ENCODE measurements at places on chromosomes 5 and 9.

DNA sequence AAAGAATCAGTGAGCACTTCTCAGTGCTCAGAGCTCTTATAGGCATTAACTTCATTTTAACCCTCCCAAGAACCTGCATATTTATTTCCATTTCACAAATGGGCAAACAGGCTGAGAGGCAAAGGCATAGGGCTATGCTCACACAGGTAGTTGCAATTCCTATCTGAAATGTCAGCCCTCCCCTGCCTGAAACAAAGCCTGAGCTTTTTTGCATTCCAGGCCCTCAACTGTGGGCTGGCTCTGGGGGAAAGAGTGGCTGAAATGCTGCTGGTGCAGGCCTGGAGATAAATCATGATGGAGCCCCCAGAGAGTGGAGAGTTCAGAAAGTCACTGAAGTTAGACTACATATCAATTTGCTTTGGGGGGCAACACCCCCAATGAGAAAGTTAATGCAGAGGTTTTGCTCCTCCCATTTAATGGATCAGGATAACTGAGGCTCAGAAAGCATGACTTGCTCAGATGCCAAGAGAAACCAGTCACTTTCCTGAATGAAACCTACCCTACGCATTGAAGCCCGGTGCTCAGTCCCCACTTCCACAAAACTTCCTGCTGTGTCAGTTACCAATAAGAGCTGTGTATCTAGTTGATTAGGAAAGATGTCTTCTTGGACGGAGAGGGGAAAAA, 5.6 kb downstream of the DRD1 start:
- no peak for DNase-seq

DNA sequence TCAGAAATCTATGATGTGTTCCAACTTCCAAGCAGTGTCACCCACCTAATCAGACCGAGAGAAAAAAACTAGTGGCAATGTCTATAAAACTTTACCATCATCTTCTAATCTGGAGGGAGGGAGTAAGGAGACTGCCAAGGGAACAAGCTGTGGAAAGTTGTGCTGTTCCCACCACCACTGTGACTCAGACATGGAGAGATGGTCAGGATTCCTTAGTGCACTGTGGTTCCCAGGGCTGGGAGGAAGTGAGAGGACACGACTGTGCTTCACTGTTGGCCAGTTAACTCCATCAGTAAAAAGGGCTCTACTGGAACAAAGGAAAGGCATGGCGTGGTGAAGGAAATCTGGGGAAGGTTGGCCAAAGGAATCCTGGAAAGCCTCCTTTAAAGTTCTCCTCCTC, 18.8 kb downstream of the TICAM2 start:
- DNase-seq: no peak

GRCh38 chr9:131587906-131588305, 42.6 kb downstream of the PRRT1B start:
- no peak for DNase-seq

DNA sequence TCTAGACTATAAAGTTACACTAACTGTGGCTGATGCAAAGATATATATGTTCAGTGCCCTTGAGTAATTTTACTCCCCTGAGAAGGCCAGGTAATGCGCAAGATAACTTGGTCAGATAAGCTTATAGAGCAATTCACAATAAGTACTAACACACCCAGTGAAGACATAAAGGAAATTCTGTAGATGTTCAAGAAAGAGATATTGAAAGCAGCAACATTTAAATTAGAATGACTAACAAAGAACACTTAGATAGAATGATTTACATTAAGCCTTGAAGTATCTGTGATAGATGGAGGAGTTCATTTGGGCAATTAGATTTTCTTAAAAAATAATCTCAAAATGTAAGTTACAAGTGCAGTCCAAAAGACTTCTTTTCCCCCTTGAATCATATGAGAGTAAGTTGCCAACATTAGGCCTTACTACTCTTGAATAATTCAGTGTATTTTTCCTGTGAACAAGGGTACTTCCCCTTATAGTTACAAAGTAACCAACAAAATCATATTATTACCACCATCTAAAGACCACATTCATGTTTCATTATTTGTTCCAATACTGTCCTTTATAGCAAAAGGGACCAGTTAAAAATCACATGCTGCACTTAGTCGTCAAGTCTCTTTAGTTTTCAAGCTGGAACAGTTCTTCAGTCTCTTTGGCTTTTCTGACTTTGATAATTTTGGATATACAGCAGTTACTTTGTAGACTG, 44.4 kb upstream of the ELOVL7 start:
- no peak for DNase-seq

GRCh38 chr9:36029765-36030528, 6.8 kb upstream of the RECK start:
- DNase-seq: no peak

DNA sequence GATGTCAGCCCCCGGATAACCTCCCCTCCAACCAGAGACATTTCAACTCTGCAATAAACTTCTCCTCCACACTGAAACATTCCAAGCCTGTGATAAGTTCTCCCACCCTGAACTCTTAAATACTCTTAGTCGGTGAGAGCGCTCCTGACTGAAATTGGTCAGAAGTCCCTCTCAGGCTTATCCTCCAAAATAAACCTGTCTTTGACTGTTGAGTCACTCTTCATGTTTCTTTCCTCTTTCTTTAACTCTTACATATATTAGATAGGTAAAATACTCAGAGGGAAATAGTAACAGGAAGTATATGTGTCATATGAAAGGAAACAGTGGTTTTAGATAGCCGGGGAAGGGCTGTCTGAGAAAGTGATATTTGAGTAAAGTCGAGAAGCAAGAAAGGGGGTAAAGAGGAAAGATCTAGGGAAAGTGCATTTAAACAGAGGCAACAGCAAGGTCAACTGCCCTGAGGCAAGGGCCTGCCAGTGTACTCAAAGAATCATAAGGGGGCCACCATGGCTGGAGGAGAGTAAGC, 11.0 kb upstream of the FAM81B start:
- DNase-seq: no peak

DNA sequence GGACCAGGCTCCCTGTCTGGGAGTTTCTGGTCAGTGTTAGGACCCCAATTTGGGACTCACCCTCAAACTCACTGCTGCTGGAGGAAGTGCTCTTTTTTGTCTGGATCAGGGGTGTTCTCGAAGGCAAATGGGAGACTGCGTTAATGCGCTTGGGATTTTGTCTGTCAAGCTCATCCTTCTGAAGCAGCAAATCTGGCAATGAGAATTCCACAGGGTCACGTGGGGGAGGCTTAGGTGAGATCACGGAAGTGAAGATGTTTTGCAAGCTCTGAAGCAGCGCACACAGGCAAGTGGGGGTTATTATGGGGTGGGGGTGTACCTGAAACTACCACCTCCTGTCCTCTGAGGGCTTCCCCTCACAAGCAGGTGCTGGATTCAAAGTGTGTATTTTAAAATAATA, 10.5 kb upstream of the TEX53 start:
- DNase-seq: no peak

DNA sequence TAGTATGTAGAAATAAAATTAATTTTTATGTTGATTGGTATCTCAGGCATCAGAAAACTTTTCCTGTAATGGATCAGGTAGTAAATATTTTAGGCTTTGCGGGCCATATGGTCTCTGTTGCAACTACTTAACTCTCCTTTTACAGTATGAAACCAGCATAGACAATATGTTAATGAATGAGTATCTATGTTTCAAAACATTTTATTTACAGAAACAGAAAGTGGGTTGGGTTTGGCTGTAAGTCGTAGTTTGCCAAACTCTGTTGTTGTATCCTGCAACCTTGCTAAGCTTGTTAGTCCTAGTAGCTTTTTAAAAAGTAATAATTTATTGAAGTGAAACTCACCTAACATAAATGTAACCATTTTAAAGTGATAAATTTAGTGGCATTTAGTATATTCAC, 132.1 kb downstream of the NR3C1 start:
- no peak for DNase-seq

GRCh38 chr5:142994218-142994617, 224.0 kb downstream of the ARHGAP26 start:
- no peak for DNase-seq

- no peak for DNase-seq
Observed at GRCh38 chr5:77645158-77645994, 6.9 kb upstream of the OTP start.

DNA sequence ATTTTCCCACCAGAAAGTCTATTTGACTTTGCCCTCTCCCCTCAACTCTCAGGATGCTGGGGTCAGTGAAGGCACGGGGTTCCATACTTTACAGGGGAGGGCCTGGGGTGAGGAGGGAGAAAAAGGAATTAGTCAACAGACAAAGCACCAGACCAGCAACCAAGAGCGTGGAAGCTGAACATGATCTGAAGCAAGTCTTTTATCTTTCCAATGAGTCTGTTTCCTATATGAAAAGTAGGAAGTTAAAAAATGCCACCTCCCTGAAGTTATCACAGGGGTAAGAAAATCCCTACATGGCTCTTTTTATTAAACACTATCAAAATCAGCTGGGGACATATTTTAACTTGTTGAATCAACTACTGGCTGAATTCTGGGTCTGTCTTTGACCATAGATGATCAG, 337.0 kb downstream of the TRPM3 start:
- DNase-seq: no peak

DNA sequence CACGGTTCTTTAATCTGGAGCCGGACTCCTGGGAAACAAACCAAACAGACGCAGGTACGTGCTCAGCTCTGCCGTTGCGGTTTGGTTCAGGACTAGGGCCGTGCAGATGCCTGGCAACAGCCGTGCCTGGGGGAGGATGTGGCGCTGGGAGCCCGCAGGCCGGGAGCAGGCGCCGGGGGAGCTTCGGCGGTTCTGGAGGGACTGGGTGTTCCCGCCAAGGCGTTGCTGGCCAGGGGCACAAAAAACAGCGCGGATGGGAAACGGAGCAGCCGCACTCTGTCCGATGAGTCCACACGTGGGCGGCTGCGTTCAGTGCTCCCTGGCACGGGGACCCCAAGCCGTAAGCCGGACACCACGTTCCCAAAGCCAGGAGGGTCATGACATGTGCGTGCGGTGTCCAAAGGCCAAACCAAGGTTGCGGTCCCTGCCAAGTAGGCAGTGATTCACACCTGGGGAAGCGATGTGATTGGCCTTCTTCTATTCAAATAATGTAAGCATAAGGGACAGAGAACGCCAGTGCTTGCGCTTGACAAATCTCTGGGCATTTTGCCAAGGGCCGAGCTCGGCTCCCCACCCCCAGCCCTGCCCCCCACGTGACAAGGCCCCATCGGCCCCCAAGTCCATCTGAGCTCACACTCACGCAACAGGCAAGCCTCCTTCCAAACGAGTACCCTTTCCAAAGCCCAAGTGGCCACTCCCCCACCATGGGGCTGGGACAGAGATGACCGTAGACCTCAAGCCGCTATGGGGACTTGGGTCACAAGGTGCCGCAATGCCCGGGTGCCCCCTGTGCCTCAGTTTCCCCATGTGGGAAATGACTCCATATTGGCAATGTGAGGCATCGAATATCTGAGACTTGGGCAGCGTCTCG, 49.7 kb upstream of the NKD2 start:
- no peak for DNase-seq

DNA sequence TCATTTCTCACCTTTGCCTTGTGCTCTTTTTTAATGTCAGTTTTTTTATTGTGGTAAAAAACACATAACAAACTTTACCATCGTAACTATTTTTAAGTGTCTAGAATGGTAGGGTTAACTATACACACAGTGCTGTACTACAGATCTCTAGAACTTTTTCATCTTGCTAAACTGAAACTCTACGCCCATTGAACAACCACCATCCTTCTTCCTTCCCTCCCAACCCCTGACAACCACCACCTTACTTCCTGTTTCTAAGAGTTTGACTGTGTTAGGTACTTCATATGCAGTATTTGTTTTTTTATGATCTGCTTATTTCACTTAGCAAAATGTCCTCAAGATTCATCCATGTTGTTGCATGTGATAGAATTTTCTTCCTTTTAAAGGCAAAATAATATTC, 54.9 kb downstream of the PSAT1 start:
- peak; percentile 59 for DNase-seq

DNA sequence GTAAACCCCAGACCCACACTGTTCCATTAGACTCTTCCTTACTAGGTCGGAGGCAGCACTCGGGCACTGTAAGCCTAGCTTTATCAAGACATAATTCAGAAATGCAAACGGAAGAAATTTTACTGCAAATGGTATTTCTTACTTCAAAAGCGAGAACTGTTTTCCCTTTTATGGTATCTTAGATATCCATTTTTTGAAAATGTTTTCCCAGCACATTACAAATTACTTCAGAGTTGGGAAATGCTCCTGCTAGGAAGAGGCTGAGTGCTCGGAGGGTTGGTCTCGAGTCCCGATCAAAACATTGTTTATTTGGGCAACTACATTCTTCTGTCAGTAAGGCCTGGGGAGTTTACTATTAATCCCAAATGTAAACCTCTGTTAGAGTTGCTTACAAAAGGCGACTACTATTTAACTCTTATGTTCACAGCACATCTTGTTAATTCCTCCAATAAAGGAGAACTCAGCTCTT, 332.9 kb downstream of the CWC27 start:
- no peak for DNase-seq

- DNase-seq: no peak
Observed at GRCh38 chr5:66877843-66878242, 281.6 kb downstream of the MAST4 start.

GRCh38 chr9:129770741-129771140, 17.9 kb upstream of the PTGES start:
- no peak for DNase-seq

- DNase-seq: no peak
Observed at GRCh38 chr9:96644137-96644536, 11.0 kb downstream of the PRXL2C start.

DNA sequence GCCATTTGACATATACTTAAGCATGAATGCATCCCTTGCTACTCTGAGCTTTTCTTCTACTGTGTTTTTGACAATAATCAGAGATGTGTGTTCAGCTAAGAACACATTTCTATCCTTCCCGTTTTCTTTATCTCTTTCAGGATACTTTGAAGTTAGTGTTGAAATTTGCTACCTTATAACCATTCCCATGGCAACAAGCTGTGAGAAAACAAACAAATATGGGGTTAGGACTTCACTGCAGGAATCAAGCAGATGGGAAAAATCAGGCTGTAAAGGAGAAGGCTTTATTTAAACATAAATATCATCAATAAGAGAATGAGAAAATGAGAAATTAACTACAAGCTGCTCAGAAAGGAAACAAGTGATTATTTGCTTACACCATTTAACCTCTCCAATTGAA, 35.2 kb downstream of the ZCCHC9 start:
- DNase-seq: no peak

- no peak for DNase-seq
Observed at GRCh38 chr9:92736563-92737215, 27.9 kb downstream of the BICD2 start.

- DNase-seq: no peak
Observed at GRCh38 chr9:136865768-136866103, 372 bp downstream of the EDF1 start.

- DNase-seq: no peak
Observed at GRCh38 chr9:109517901-109518377, 19.8 kb upstream of the PTPN3 start.

GRCh38 chr5:3320317-3320875, 275.2 kb upstream of the IRX1 start:
- no peak for DNase-seq

DNA sequence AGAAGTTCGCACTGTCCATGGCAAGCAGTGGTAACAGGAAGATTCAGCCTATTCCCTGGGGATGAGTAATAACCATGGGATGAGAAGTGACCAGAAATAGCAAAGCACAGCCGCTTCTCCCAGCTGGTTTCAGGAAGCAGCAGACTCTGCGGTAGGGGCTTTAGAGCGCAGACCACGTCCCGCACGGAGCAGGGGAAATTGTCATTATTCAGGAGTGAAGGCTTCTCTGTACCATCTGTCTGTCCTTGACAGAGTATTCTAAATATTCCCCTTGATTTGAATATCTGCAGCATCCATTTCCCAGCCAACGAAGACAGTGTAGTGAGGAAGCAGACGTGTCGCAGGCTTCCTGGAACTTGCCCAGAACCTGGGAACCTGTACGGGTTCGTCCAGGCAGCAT, 159.6 kb downstream of the NXNL2 start:
- no peak for DNase-seq
